ENCODE measurements at places on chromosomes 1 and 21.
A peak's percentile ranks its signal among the peaks of the same experiment; 100 is the strongest.

DNA sequence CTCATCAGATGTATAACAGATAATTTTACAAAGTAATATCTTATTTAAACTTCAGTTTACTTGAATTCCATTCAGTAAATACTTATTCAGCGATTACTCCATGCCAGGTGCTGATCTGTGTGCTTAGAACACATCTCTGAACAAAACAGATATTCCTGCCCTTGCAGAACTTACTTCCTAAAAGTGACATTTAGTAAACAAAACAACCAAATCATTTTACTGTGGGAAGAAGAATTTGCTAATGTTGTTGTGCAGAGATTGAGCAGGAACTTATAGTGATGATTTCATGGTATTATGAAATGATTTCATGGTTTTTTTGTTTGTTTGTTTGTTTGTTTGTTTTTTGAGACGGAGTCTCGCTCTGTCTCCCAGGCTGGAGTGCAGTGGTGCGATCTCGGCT lies 39.3 kb upstream of the WLS start:
- no peak for DNase-seq

- no peak for DNase-seq
Measured at GRCh38 chr1:63642901-63643300, 49.7 kb downstream of the PGM1 start.

- DNase-seq, result no peak
Measured at GRCh38 chr1:80066060-80066459, 1059.5 kb upstream of the ADGRL4 start.

- DNase-seq, result peak; percentile 36
Measured at GRCh38 chr1:153678519-153679336, at the start of gene NPR1. NPR1 (plus strand) TSS chr1:153678688; CDS start chr1:153679109, 421 bp downstream.

GRCh38 chr1:2635361-2636010 lies 2.7 kb upstream of the MMEL1 start:
- DNase-seq, result no peak

GRCh38 chr1:85427849-85428248 lies 37.1 kb downstream of the DDAH1 start:
- DNase-seq, result no peak

GRCh38 chr1:78540048-78540447 lies 49.3 kb downstream of the PTGFR start:
- DNase-seq, result no peak

DNA sequence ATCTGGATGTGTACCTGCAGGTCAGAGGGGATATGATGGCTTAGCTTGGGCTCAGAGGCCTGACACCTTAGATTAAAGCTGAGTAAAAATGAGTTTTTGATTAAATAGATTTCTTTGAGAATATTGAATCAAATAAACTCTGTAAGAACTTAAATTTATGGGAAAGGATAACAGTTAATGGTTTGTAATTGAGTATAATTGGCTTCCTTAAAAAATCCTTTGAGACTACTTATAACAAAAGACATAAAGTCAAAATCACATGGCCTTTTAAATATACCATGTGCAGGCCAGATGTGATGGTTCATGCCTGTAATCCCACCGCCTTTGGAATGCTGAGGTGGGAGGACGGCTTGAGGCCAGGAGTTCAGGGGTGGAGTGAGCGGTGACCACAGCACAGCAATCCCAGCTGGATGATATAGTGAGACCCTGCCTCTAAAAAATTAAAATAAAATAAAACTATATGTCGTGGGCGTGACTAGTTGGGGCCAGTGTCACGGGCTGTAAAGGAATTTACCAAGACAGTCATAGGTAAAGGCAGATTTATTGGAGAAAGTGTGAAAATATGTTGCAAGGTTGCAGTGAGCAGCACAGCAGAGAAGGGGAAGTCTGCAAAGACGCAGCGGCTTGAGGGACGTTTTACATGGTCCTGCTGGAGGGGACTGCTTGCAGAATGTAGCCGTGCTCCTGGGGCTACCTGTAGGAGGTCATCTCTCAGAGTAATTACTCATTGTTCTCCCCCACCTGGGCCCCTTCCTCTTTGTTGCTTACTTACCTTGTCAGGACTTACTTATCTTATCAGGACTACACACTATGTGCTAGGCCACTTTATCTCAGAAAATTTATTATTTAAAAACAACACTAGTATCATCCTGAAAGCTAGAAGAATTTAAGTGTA lies 122.3 kb downstream of the ZMYM4 start:
- DNase-seq, result no peak

DNA sequence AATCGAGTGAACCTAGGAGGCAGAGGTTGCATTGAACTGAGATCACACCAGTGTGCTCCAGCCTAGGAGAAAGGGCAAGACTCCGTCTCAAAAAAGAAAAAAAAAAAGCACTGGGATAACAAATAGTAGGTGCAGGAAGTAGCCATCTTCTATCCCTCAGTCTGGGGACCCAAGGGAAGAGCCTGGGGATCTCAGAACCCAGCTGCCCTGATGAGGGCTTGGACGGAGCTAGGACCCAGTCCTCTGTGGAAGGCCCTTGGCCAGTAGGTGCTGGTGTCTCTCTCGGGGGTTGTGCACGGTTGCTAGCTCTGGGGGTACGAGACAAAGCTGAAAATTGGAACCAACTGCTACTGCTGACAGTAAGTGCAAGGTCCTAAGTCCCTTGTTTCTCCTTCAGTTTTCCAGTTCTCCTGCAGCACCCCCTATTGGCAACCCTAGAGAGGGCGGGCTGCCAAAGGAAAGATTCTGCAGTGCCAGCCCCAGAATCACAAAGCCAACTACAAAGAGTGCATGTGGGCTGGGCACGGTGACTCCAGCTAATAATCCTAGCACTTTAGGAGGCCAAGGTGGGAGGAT lies 57.6 kb upstream of the KIF1B start:
- DNase-seq, result peak; percentile 44

DNA sequence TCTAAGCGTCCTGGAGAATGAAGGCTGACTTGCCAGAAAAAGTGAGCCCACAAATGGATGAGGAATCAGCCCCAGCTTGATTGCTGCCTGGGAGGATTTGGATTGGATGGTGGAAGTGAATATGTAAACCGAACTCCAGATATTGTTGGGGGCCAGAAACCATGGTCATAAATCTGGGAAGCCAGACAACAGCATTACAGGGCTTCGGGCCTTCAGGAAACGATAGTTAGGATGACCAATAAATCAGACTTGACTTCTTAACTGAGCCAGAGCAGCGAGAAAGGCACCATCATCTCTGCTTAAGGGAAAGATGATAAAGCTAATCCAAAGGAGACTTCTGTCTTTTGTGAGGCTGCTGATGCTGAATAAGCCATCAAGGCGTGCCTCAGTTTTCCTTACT lies 26.6 kb downstream of the FAM78B start:
- no peak for DNase-seq

GRCh38 chr21:20783611-20784010 lies 214.6 kb upstream of the NCAM2 start:
- DNase-seq, result no peak

- DNase-seq, result no peak
Measured at GRCh38 chr1:200960236-200960947, 63.1 kb downstream of the KIF21B start.

- peak; percentile 85 for DNase-seq
Measured at GRCh38 chr1:231629132-231629531, 2.5 kb downstream of the DISC1 start.

All from kidney capillary endothelial cell (primary cell).